ENCODE measurements at places on chromosomes 1 and 21. TPM values are rescaled to one million over a fixed set of nuclear protein-coding genes. Genes with fewer than 3 reads are reported as not detected.

GRCh38 chr21:37413553-37414291 lies 47.1 kb downstream of the DYRK1A start:
- no peak for DNase-seq

- DNase-seq = no peak
Observed at GRCh38 chr1:226698659-226699058, 40.4 kb downstream of the ITPKB start.

The DDAH1 gene
- not detected for total RNA-seq

GRCh38 chr21:44730951-44731579 lies 19.7 kb upstream of the TSPEAR start:
- DNase-seq = no peak

The FAM151A gene
- not detected for total RNA-seq

All from natural killer cell treated with Interleukin-12 subunit alpha and Interleukin-12 subunit beta and Interleukin-15 and Interleukin-18, amount 100 ng/mL, for 72 hours (primary cell).